CD4-positive, CD25-positive, alpha-beta regulatory T cell (primary cell): ENCODE measurements at places on chromosomes 3 and 15. TPM values are rescaled to one million over a fixed set of nuclear protein-coding genes. Genes with fewer than 3 reads are reported as not detected.

DNA sequence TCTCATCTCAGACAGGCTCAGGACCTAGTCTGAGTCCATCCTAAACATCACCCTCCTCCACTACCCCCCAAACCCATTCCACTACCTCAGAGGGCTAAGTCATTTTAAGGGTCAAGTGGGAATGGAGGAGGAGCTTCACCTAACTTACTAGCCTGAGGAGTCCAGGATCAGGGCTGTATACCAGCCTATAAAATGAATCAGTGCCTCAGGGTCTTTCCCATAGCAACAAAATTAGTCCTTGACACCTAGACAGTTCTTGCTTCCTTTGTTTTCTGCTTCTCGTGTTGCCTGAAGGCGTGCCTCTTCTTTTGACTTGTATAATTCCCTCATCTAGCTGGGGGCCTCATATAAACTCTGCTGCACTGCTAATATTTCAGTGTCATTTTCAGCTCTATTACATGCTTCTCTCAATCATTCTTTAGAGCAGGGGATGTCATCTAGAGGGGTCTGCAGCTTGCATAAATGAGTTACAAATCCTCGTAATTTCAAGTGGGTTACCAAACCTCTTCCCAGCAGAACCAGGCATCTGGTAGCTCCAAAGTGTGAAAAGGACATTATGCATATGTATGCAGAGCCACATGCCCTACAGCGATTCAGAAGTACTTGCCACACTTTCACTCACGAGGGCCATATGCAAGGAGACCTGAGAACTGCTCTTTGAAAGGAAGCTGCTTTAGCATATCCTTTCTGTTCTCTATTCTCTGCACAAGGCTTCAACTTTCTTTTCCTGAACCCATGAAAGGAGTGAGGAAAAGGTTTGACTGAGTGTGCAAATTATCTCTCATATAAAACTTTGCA, 311.7 kb upstream of the SEMA6D start:
- no peak for DNase-seq

The GBE1 gene
- polyA plus RNA-seq = 5.2 TPM

DNA sequence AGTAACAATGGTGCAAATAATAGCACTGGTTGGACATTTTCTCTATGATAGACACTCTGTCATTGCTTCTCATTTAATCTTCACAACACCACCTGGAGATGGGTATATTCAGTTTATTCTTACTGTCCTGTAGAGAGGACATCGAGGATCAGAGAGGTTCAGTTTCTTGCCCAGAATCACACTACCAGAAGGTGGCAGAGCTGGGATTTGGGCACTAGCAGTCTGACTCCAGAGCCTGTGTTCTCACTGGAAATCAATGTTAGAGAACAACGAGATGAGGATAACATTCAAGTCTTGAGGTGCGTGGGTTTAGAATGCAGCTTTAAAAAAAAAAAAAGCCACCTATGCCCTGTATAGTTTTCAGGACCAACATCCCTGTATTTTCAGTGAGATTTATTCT, 127.8 kb downstream of the SYNPR start:
- DNase-seq = no peak

GRCh38 chr3:102102394-102102793, 253.1 kb downstream of the NFKBIZ start:
- no peak for DNase-seq

The DLL4 gene
- not detected for polyA plus RNA-seq

DNA sequence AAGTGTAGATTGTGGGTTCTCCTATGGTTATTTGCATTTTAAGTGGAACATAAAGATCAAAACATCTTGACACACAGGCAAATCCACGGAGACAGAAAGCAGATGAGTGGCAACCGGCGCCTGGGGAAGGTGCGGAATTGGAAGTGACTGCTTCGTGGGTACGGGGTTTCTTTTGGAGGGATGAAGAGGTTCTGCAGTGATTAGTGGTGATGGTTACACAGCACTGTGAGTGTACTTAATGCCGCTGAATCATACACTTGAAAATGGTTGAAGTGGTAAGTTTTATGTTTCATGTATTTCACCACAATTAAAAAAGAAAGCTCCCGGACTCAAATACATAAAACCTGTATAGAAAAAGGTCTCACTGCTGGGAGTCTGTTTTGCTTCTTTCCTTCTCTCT, 18.5 kb upstream of the VPS33B start:
- no peak for DNase-seq

DNA sequence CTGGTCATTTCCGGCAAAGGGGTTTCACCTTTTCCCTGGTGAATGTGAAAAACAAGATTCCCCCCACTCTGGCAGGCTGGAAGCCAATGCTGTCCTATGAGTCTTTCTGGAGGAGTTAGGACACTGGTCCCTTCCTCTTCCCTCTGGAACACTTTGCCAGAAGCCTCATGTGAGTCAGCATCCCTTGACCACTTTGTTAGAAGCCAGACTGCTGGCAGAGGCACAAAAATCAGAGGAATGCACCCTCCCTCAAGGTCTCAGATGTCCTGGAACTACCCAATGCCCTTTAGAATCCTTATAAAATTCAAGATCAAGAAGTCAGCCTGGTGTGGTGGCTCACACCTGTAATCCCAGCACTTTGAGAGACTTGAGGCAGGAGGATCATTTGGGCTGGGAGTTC, 26.6 kb downstream of the ITGB5 start:
- DNase-seq = no peak

The VILL gene
- polyA plus RNA-seq = 12.2 TPM

DNA sequence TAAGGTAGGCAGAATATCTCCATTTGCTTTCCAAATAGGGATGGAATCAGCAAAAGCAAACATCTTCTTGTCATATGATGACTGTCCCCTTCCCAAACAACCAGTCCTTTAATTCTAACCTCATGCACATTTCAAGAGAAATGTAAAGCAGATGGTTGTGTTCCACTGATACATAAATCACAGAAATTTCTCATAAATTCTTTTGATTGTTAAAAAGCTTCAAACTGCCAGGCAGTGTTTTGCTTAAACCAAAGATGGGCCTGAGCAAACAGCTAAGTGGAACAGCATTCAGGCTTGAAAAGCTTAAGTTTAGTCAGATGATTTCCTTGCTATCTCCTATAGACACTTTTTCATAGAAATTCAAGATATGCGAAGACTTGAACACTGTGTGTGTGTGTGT, 74.3 kb upstream of the SOX2 start:
- DNase-seq = no peak

GRCh38 chr3:170867143-170867937, 2.7 kb downstream of the RPL22L1 start:
- DNase-seq = no peak

- no peak for DNase-seq
Measured at GRCh38 chr15:101494251-101494796, 4.8 kb upstream of the PCSK6 start.

DNA sequence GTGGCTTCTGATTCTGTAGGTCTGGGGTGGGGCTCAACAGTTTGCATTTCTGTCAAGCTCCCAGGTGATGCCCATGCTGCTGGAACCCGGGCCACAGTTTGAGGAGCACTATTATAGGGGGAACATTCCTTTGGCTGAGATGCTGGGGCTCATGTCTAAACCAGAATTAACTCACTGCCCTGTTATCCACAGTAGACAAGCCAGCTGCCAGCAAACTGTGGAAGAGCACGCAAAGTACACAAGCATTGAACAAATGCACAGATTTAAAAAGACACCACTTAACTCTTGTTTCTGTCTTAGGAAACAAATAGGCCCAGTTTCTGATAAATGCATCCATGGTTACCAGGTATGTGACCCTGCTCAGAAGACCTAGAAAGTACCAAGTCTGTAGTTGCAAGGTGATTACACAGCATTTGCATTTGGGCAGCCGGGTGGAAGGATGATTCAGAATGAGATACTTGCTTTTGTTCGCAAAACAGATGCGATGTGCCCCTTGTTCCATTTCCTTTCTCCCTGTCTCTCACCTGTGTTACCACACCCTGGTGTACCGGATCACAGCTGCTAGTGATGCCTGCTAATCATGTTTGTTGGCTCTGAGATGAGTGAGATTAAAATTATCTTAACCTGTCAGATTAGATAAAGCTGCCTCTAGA, 12.4 kb downstream of the GYG1 start:
- no peak for DNase-seq

The C3orf85 gene
- not detected for polyA plus RNA-seq

DNA sequence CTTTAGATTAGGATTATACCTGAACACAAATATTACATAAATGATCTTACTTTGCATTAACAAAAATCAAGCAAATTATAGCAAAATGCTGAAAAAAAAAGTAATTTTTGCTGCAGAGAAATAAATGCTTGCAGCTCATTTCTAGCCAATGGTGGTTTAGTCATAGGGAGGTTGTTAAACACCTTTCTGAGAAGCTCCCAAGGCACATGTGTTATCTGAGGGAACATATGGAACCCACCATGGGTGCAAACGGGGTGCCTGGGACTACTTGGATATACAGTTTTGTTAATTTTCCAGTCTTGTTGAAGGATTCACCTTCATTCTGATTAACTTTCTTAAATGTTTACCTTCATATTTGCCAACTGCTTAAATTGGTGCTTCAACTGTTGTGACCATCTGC, 8.9 kb upstream of the RAMAC start:
- no peak for DNase-seq

GRCh38 chr3:99862208-99862607, 44.5 kb downstream of the CMSS1 start:
- DNase-seq = no peak

The EIF3J gene
- polyA plus RNA-seq = 18.2 TPM

DNA sequence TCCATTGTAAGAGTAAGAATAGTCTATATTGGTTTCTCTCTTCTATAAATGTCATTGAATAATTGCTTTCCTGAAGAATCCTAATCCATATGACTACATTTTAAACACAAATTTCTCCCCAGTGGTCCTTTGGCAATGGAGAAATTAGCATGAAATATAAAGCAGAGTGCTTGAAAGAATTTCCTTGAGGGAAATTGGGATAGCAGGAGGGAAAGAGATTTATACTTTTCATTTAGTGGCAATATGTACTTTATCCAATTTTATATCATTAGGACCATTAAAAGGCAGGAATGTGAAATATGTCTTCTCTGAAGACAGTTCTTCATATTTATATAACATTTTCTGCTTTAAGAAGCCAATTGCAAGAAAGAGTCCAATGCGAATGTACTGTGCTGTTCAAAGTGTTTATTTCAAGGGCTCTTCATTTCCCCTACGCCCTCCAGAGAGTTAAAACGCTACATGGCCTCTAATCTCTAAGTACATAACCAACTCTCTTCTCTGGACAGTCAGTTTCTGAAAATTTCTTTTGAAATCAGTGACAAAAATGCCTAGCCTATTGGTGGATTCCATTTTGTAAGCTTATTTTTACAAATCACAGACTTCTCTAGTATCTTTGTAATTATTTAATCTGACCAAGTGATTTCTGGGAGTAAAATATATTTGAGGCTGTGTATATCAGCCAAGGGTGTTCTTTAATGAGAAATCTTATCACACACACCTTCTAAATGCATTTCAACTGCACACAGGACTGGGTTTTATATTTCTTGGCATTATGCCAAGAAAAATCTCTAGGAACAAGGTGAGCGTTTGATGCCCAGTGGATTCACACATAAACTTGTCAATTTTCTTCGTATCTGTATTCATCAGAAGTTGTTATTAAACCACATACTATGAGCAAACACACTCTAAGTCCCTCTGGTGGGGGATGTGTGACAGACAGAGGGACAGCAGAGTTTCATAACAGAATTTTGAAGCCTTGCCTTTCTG, 51.2 kb downstream of the KCNAB1 start:
- DNase-seq = no peak

The SPESP1 gene
- polyA plus RNA-seq = 0.54 TPM

GRCh38 chr15:59304034-59304795, 68.5 kb downstream of the MYO1E start:
- DNase-seq = no peak

The STRC gene
- polyA plus RNA-seq = not detected

The CLEC3B gene
- not detected for polyA plus RNA-seq

- DNase-seq = no peak
Measured at GRCh38 chr3:157290766-157291165, 130.8 kb upstream of the CCNL1 start.

DNA sequence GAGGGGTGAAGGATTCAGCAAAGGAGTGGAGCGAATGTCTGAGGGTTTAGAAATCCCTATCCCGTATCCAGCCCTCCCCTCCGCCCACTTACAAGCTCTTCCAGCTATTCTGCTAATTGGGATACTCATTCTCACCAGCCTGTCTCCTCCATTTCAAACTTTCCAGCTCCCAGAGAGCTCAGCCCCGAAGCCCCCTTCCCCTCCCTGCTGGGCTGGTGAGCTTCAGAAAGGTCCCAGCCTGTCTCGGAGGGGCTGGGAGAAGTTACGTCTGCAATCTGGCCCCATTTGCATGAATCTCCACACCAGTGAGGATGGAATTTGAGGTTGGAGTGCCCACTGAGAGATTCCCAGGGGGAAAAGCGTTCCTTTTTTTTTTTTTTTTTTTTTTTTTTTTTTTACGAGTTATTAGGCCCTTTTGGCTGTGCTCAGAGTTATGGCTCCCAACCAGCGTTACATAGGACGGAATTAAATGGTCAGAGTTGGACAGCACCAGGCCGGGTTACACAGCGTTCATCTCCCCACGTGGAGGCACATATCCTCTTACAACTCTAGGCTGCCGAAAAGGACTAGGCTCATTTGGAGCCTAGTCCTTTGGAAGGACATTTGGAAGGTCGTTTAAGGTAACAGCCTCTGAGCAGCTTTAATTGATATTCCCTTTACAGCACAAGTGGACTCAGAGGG, 34.6 kb downstream of the FGD5 start:
- DNase-seq = no peak

The CPEB1 gene
- polyA plus RNA-seq = 0.09 TPM

The HHLA2 gene
- not detected for polyA plus RNA-seq

The P3H2 gene
- polyA plus RNA-seq = not detected

The TGM5 gene
- not detected for polyA plus RNA-seq

DNA sequence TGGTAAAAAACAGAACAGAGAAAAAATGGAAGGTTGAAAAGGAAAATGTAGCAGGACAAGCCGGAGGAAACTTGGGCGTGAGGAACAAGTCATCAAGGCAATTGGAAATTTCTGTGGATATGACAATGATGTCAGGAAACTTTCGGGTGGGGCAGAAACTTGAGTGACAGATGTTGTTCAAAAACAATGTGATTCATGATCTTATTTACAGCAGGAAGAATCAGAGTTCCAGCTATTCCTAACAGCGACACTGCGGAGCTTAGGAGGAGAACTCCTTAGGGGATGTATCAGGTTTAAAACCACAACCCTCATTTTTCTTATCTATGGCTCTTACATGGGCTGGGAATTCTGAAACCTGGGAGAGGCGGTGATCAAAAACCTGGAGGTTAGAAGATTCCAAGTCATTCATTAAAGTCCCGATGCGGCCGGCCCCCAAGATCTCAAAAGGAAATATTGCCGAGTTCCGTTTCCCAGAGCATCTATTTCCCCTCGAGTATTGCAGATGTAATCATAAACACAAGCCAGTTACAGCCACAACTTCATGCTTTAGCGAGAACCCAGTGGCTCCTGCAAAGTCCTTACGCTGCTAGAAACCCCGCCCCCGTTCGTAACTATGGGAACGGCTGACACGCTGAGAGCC, 659 bp upstream of the ARRDC4 start:
- no peak for DNase-seq

The IL17RE gene
- polyA plus RNA-seq = not detected
